Activated CD4-positive, CD25-positive, alpha-beta regulatory T cell (primary cell): ENCODE measurements at places on chromosomes 4 and X.

GRCh38 chr4:45646885-45647590, 476.8 kb downstream of the GABRG1 start:
- no peak for DNase-seq

- no peak for DNase-seq
Measured at GRCh38 chr4:94430406-94430805, 21.3 kb upstream of the PDLIM5 start.

DNA sequence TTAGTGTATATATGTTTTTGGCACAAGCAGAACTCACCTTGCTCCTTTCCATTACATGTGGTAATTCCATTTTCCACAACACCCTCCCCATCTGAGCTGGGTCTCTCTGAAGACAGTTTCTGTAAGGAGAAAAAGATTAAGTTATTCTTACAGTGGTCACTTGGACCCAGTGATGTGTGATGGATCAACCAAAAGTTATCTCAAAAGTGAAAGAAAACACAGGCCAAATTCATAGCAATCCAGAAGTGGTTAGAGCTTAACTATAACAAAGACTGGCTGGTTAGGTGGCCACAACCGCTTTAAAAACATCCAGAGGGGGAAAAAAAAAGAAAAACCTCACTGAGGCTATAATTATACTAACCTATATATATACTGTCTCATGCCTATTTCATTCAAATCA, 123.7 kb downstream of the AFAP1 start:
- no peak for DNase-seq

DNA sequence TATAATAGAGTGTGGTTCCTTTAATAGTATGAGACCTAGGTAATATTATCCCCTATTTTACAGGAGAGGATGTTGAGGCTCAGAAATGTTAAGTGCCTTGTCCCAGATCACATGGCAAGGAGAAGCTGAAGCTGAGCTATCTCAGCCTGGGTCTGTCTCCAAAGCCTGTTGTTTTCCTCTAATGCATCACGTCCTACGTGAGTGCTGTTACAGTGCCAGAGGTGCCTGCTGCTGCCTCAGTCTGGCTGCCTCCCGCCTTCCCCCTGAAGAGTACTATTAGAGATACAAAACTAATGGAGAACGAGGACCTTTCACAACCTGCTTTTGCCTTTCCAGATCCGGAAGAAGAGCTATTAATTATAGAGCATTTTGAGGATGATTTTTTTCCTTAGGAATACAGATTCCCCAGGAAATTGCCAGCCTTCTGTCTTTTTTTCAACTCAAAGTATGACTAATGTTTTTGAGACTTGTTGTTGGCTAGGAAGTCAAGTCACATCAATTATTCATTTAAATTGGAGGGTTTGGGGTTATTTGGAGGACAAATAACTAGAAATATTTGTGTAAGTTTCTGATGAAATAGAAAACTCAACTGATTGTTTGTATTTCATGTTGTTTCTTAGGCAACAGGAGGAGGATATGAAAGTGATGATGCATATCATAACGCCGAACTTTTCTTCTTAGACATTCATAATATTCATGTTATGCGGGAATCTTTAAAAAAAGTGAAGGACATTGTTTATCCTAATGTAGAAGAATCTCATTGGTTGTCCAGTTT, 43.9 kb upstream of the MTMR1 start:
- DNase-seq, result no peak

GRCh38 chr4:40923316-40924095, 173.8 kb downstream of the NSUN7 start:
- no peak for DNase-seq

DNA sequence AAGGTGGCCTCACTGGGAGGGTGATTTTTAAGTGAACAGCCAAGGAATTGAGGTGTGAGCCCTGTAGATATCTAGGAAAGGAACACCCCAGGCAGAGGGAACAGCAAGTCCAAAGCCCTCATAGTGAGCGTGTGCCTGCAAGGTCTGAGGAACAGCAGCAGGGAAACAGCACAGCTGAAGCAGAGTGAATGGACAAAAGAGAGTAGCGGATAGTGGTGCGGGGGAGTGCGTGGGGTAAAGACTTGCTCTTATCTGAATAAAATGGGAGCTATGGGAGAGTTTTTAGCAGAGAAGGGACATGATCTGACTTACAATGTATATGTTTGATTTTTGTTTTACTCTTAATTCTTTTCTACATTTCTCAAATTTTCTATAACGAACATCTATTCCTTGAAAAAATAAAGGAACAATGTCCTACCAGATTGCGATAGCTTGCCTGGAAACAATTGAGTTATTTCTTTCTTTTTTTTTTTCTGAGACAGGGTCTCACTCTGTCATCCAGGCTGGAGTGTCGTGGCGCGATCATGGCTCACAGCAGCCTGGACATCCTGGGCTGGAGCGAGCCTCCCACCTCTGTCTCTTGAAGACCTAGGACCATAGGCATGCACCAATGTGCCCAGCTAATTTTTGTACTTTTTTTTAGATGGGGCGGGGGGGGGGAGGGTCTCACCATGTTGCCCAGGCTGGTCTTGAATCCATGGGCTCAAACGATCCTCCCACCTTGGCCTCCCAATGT, 19.5 kb upstream of the HADH start:
- DNase-seq, result no peak

- no peak for DNase-seq
Measured at GRCh38 chrX:130831347-130831722, 71.7 kb downstream of the ENOX2 start.

GRCh38 chr4:48668254-48669017, 111.6 kb downstream of the FRYL start:
- DNase-seq, result no peak

DNA sequence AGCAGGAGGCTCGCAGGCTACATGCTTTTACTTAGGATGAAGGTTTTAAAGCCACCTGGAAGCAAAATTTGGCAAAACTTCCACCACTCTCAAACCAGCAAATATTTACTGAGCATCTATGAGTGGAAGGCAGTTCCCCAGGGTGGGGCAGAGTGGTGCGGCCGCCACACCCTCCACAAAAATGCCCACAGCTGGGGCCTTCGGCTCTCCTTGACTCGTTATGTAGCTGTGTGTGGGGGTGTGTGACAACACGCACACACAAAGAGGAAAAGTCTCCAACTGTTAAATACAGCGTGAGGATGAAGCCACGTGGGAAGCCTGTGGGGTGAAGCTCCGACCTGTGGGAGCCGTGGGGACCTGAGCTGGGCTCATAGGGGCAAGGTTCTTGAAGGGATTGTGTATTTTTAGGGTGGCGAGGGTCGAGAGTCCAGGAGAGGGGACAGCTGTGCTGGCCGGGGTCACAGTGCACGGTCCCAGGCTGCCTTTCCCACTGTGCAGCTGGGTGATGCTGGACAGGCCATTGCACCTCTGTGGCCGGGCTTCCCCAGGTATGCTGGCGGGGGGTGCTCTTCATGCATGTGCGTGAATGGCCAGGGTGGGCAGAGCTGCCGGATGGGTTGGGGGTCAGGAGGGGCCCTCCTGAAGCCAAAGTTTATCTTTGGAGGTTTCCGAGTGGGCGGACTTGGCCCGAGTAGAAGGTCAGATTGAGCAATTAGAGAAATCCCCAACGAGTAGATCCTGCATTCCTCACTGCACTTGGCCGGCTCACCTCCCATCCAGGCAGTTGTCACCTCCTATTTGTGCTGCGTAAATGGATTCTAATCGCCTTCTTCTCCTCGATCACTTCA, 25.4 kb downstream of the SORCS2 start:
- DNase-seq, result no peak

- DNase-seq, result no peak
Measured at GRCh38 chrX:136452614-136453013, 35.1 kb upstream of the BRS3 start.

- DNase-seq, result no peak
Measured at GRCh38 chrX:98654565-98654964, 1755.5 kb downstream of the PCDH19 start.

DNA sequence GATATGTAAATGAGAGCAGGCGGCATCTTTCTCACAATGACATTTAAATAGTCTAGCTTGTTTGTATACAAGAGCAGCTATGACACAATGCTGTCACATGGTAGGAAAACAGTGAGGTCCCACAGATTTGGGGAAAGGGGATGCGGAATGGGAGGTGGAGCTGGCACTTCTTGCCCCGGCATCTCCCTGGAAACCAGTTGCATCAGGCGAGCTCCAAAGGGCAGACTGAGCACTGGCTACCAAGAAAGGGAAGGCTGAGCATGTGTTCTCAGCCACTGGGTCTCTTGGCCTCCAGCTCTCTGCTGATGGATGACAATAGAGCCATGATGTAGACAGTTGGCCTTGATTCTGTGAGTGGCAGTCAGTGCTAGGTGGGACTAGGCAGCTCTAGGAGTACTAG, 109.0 kb downstream of the UCHL1 start:
- no peak for DNase-seq

DNA sequence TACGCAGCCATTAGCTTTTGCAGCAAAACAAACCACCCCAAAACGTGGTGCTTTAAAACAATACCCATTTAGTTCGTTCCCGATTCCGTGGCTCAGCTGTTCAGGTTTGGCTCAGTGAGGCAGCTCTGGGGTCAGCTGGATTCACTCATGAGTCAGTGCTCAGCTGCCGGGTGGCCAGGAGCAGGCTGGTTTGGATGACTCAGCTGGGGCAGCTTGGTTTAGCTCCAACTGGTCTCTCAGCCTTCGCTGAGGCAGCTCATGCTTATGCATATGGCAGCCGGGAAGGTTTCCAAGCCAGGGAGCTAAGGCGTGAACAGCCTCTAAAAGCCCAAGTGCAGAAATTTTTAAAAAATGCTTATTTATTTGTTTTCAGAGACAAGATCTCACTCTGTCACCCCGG, 13.3 kb upstream of the CD99 start:
- DNase-seq, result no peak

DNA sequence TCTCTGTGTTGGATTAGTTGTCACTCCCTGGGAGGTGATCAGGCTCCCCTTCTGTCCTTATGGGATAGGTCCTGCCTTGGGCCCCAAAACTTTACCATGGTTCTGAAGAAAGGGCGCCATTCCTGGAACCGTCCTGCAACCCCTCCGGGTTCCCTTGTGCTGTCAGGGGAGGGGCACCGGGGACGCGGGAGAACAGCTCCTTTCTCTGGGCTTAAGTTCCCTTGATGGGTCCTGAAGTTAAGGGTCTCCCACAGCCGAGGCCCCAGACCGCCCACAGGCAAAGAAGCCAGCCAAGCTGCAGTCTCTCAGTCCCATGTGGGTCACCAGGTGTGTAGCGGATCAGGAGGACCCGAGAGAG, 44.8 kb downstream of the UGT2A3 start:
- DNase-seq, result no peak

DNA sequence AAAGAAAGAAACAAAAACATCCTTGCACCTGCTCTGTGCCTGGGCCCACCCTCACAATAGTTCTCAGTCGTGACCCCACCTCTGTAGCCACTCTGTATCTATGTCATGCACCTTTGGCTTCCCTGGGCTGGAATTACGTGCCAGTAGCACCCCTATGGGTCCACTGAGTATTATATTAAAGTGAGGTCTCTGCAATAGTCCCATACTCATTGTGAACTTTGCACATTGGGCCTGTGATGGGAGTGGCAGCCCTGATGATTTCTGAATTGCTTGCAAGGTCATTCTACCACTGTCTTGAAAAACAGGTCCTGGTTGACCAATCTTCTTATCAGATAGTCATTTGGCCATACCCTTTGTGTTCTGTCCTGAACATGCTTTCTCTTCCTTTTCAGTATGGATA, 1012.1 kb downstream of the RAB28 start:
- no peak for DNase-seq

- no peak for DNase-seq
Measured at GRCh38 chr4:54661686-54662085, 3.9 kb downstream of the KIT start.

- DNase-seq, result no peak
Measured at GRCh38 chrX:136736690-136737089, 44.0 kb downstream of the ARHGEF6 start.

DNA sequence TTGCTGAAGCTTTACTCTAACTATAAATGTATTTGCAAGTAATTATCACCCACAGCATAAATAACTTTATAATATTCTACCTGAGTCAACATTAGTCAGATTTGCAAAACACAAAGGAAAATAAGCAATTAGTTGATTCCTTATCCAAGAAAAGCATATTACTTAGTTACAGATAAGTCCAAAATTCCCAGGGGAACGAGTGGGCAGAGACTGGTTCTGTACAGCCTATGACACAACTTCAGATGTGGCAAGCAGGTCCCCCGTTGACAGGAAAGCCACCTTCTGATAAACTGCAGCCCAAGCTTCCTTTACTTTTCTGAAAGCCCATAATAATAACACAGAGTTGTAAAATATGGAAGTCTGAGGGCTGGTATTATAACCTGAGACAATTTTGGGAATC, 62.4 kb upstream of the NDP start:
- no peak for DNase-seq

- no peak for DNase-seq
Measured at GRCh38 chr4:180280076-180280475, 1963.1 kb upstream of the TENM3 start.
